ENCODE measurements at places on chromosomes 1 and 21.

DNA sequence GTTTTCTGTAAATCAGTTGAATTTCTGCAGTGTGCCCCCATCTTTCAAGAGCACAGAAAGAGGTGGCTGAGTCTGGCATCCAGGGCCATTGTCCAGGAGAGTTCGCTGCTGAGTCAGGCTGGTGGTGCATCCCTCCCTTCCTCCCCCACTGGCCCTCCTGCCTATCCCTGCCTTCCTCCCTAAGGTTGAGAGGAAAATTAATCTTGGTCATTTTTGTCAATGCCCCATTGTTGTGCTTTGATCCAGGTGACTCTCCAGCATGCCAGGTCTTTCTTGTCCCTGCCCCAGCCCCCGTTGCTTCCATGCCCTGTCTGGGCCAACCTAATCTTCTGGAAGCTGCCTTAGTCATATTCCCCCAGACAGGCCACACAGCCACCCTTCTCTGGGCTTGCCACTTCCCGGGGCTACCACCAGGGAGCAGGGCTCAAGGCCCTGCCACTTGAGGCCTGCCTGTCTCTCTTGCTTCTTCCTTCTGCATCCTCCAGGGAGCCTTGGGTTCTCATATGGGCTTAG, 26.6 kb downstream of the PROK1 start:
- no peaks in the 10 kb centered on the region for H3K36me3 ChIP-seq
- H3K4me1 ChIP-seq = peaks cover 13% of the 10 kb centered on the region
- H3K27ac ChIP-seq = no peak overlapping the region
- H3K27me3 ChIP-seq = peaks cover 10% of the 10 kb centered on the region
- no peak for DNase-seq
- no peak overlapping the region for H3K4me3 ChIP-seq

GRCh38 chr1:77361621-77362020, 79.8 kb downstream of the AK5 start:
- H3K4me1 ChIP-seq = no peaks in the 10 kb centered on the region
- no peak overlapping the region for H3K27ac ChIP-seq
- H3K27me3 ChIP-seq = no peaks in the 10 kb centered on the region
- DNase-seq = no peak

DNA sequence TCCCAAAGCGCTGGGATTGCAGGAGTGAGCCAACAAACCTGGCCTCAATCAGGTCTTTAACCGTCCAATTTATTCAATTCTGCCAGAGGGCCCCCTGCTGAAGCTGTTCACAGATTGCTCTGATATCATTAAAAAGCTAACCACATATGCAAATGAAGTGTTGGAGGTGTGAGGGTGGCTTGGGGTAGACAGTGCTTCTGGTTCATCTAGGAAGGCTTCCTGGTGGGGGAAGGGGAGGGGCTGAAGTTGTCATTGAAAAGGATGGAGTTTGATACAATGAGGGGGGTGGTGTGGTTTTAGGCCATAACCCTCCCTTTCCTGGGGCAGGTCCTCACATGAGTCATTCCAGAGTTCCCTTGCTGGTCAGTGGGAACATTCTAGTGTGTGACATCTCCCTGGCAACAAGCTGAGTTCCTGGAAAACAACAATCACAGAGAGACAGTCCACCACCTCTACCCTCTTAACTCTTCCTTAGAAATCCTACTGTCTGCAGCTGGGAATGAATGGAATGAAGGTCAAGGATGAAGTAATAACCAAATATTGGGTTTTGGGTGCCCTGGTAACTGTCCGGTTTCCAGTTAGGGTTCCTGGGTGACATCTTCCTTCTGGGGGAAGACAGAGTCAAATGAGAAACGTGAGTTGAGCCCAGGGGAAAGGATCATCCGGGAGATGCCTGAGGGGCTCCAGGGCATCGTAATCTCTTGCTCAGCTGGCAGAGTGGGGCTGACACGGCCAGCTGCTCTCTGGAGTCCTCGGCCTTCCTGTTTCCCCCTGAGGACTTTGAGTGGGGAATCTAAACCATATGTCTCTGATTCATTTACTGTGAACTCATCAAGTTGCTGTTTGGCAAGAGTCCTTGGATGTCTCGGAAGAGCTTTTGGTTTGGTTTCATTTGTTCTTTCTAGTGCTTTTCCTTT, 32.2 kb downstream of the BATF3 start:
- no peaks in the 10 kb centered on the region for H3K36me3 ChIP-seq
- no peaks in the 10 kb centered on the region for H3K27me3 ChIP-seq
- peaks cover 46% of the 10 kb centered on the region for H3K4me1 ChIP-seq
- DNase-seq = no peak
- H3K27ac ChIP-seq = peak overlapping the region; percentile 84
- H3K4me3 ChIP-seq = peak overlapping the region; percentile 19

- H3K4me3 ChIP-seq = no peak overlapping the region
- peaks cover 5% of the 10 kb centered on the region for H3K27me3 ChIP-seq
- no peak for DNase-seq
- no peaks in the 10 kb centered on the region for H3K36me3 ChIP-seq
- H3K4me1 ChIP-seq = peaks cover 12% of the 10 kb centered on the region
Observed at GRCh38 chr1:203999618-204000017, 73.3 kb upstream of the SOX13 start.

GRCh38 chr21:15631342-15631741, 98.4 kb upstream of the USP25 start:
- H3K27me3 ChIP-seq = no peaks in the 10 kb centered on the region
- DNase-seq = no peak
- H3K27ac ChIP-seq = no peak overlapping the region
- H3K4me3 ChIP-seq = no peak overlapping the region
- no peaks in the 10 kb centered on the region for H3K36me3 ChIP-seq

- H3K27me3 ChIP-seq = no peaks in the 10 kb centered on the region
- no peak for DNase-seq
- H3K4me3 ChIP-seq = no peak overlapping the region
- no peaks in the 10 kb centered on the region for H3K36me3 ChIP-seq
- H3K27ac ChIP-seq = no peak overlapping the region
- no peaks in the 10 kb centered on the region for H3K4me1 ChIP-seq
Observed at GRCh38 chr1:239843541-239843940, 248.1 kb upstream of the FMN2 start.

DNA sequence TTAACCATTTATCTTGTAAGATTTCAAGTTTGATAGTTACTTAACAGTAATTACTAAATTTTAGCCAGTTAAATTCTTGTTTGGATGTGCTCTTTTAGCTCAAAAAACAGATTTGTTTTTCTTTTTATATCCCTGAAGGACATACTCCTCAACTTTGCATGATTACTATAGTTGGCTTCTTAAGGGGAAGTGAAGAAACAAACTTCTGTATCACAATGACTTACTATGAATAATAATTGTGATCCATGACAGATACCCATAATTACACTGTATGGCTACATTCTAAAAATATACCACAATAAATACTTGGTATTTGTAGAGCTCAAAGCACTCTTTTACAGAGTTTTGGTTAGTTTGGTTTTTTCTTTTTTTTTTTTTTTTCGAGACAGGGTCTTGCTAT, 55.8 kb downstream of the IARS2 start:
- peaks cover 64% of the 10 kb centered on the region for H3K36me3 ChIP-seq
- no peak overlapping the region for H3K27ac ChIP-seq
- no peak overlapping the region for H3K4me3 ChIP-seq
- DNase-seq = no peak
- no peaks in the 10 kb centered on the region for H3K4me1 ChIP-seq

DNA sequence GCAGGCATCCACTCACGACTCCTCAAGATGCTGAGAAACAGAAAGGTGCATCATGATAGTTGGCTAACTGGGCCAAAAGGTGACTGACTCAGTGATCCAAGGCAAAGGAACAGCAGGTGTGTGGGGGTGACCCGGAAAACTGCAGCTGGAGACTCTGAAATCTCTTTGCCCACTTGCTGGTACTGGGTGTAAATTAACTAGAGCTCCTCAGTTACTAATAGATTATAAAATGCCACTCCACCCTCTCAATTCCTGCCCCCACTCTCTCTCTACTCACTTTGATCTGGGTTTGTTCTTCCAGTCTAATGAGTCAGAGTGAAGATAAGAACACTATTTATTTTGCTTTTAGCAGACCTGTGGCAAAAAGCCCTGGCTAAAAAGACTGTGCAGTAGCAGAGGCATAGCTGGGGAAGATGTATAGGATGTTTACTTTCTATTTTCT, 7.2 kb upstream of the PIGC start:
- H3K36me3 ChIP-seq = no peaks in the 10 kb centered on the region
- DNase-seq = no peak
- peaks cover 24% of the 10 kb centered on the region for H3K4me1 ChIP-seq
- no peak overlapping the region for H3K27ac ChIP-seq
- peaks cover under 1% of the 10 kb centered on the region for H3K27me3 ChIP-seq
- H3K4me3 ChIP-seq = no peak overlapping the region

- no peak overlapping the region for H3K27ac ChIP-seq
- H3K4me3 ChIP-seq = no peak overlapping the region
- DNase-seq = no peak
Observed at GRCh38 chr1:48674641-48675040, 102.0 kb downstream of the BEND5 start.

DNA sequence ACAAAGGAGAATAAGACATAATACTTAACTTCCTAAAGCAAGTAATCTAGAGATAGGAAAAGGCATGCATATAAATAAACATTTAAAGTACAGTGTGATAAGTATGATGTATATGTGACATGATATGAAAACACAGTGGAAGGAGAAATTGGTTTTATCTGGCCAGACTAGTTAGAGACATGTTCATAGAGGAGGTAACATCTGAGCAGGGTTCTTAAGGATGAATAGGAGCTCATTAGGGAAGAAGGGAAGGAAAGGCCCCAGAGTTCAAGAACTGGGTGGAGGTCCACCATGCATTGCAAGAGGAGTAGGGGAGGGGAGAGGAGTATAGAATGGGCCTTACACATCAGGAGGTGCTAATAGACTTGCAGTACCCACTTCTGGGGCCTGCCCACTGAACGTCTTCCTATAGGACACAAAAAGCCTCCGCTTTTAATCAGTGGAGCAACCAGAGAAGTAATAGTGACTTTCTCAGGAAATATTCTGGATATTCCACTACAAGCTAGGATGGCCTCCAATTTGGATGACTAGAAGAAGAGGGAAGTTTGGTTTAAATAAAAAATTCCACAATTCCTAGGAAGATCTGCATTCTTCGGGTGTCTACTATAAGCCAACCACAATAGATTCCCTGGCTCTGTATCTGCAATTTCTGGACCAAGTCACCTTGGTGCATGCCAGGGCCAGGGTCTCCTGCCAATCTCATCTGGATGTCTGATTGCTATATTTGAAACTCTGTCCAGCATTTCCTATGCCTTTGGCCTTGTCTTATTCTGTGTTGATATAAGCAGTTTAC, 41.9 kb downstream of the NGF start:
- no peaks in the 10 kb centered on the region for H3K27me3 ChIP-seq
- no peak overlapping the region for H3K4me3 ChIP-seq
- DNase-seq = no peak
- H3K27ac ChIP-seq = no peak overlapping the region
- H3K36me3 ChIP-seq = no peaks in the 10 kb centered on the region

DNA sequence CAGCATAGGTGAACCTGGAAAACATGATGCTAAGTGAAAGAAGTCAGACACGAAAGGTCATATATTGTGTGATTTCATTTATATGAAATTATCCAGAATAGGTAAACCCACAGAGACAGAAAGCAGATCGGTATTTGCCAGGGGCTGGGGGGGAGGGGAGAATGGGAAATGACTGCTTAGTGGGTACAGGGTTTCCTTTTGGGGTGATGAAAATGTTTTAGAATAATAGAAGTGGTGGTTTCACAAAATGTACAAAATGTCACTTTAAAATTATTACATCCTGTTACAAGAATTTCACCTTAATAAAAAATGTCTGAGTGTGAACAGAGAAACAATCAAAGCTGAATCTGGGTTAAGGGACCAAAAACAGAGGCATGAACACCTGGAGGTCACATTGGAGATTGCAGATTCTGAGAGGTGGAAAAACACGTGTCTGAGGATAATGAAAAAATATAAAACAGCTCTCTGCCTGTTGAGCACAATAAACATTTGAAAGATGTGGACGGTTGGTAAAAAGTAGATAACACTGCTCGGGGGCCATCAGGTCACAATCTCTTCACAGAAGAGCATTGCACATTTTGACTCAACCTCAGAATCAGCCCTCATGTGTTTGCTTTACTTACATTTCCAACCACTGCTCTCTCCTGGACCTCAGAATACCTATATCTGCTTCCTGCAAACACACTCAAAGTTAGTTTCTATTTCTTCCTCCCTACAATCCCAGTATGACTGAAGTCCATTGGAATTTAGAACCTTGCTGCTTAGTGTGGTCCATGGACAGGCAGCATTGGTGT, 3.2 kb downstream of the SLAMF6 start:
- no peak overlapping the region for H3K4me3 ChIP-seq
- H3K36me3 ChIP-seq = no peaks in the 10 kb centered on the region
- no peak for DNase-seq
- no peaks in the 10 kb centered on the region for H3K27me3 ChIP-seq
- no peaks in the 10 kb centered on the region for H3K4me1 ChIP-seq

DNA sequence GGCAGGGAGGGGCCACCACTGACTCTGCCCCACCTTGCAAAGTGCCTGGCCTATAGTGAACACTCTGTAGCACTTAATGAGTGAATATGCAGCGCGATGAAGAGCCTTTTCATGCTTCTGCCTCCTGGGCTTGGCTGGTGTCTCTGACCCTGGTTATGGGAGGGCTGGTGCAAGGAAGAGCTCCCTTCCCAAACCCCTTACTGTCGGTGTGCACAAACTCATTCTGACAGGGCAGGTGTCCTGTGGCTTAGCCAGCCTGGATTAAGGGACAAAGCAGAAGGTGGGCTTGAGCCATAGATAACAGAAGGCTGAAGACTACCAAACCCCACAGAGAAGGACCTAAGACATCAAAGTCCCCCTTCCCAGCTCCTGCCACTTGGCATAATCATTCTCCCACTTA, 2.0 kb upstream of the NCMAP start:
- H3K4me3 ChIP-seq = no peak overlapping the region
- peaks cover 8% of the 10 kb centered on the region for H3K4me1 ChIP-seq
- H3K27me3 ChIP-seq = peaks cover 40% of the 10 kb centered on the region
- no peak overlapping the region for H3K27ac ChIP-seq
- no peak for DNase-seq

- H3K27me3 ChIP-seq = no peaks in the 10 kb centered on the region
- no peak for DNase-seq
- no peak within 1 kb of the TSS for H3K4me3 ChIP-seq
- H3K27ac ChIP-seq = no peak within 1 kb of the TSS
Observed at GRCh38 chr1:159302095-159302494, at the start of gene FCER1A. Gene FCER1A, plus strand, starts transcription at chr1:159302336. Its CDS starts 29 bp downstream, at chr1:159302365.

DNA sequence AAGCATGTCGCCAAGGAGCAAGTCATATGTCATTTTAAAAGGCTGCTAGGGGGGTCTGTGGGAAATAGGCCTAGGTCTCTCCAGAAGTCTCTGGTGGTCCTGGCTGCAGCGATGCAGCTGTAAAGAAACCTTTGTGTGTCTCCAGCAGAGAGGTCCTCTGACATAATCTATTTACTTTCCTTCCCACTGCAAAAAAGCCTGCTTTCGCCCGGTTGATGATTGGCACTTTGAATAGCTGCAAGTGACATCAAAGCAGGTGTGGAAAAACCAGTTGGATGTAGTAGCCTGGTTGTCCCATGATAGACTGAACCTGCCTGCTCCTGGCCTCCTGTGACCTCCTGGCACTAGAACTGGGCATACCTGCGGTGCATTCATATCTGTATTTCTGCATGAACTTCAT, 13.8 kb downstream of the RASSF5 start:
- H3K27ac ChIP-seq = peak overlapping the region; percentile 10
- H3K4me1 ChIP-seq = peaks cover 30% of the 10 kb centered on the region
- H3K36me3 ChIP-seq = no peaks in the 10 kb centered on the region
- DNase-seq = no peak
- no peak overlapping the region for H3K4me3 ChIP-seq

GRCh38 chr1:67735206-67735605, 50.2 kb downstream of the GADD45A start:
- no peak overlapping the region for H3K4me3 ChIP-seq
- no peaks in the 10 kb centered on the region for H3K36me3 ChIP-seq
- H3K27me3 ChIP-seq = no peaks in the 10 kb centered on the region
- H3K27ac ChIP-seq = peak overlapping the region; percentile 88
- peaks cover 57% of the 10 kb centered on the region for H3K4me1 ChIP-seq
